ENCODE measurements at places on chromosomes 7 and 10. TPM values are rescaled to one million over a fixed set of nuclear protein-coding genes. Genes with fewer than 3 reads are reported as not detected.
A peak's percentile ranks its signal among the peaks of the same experiment; 100 is the strongest.

Gene CTBP2
- 38.1 TPM for total RNA-seq

Gene ASL
- total RNA-seq = 28.0 TPM

Gene IQCE
- total RNA-seq = 26.2 TPM

Gene GARIN1A
- 0.21 TPM for total RNA-seq

Gene LLCFC1
- not detected for total RNA-seq

Gene AGR3
- total RNA-seq = not detected

Gene CAMK2B
- total RNA-seq = 0.37 TPM

- no peak for DNase-seq
These were observed 52.4 kb downstream of the ABCB1 start for GRCh38 chr7:87548123-87548919.

GRCh38 chr7:131605280-131605878 is 49.0 kb upstream of the PODXL start:
- no peak for DNase-seq

DNA sequence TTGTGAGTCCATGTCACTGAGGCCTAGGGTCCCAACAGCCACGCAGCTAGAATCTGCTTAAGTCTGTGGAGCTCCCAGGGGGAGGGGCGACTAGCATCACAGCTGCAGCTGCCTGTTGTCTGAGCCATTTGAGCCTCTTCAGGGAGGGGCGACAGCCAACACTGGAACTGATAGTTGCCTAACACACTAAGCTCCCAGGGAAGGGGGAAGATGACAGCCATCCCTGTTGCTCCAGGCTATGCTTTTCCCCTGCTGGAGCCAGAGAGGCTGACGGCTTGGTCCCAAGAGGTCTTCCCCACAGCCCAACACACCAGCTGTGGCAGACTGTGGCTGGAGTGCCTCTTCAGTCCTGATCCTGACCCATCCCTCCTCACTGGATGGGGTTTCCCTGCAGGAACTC is 817.5 kb downstream of the NXPH1 start:
- no peak for DNase-seq

DNA sequence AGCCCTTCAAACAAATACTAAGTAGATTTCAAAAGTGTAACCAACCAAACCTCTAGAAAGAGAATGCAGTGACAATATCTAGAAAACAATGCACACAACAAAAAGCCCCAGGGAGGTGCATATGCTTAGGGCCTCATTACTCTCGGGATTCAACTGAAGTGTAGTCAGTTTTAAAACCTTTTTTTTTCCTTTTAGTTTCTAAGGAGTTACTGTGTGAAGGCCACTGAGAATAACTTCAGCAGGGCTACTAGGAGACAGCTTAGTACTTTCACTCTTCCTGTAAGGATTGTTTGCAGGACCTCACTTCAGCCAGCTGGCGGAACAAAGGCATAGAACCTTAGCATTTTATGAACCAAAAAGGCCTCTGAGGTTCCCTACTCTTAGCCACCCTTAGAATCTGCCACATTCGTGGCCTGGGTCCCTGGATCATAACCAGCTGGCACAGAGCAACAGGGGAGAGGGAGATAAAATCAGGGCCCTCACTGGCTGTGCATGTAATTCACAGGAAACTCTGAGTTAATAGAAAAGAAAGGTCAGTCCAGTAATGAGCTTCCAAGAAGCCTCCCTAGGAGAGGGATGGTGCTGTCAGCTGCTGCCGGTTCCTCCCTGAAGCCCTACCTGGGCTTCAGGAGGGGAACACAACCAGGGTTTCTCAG is 3.6 kb downstream of the VOPP1 start:
- no peak for DNase-seq

DNA sequence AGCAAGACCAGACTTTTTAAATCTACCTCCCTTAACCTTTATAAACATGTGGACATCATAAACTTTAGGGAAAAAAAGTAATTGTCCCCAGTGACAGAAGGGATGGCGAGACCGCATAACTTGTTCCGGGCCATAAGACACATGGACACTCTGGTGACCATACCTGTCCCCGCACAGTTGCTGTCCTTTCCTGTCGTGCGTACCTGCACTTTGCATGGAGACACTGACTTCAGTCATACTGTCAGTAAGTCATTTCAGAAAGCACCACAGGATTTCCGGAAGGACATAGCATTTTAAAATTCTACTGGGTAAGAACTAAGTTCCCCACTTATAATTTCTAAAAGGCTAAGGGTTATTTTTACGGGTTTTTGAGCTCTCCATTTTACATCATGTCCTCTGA is 120.9 kb downstream of the CREB5 start:
- no peak for DNase-seq

GRCh38 chr10:12041766-12042408 is 722 bp downstream of the UPF2 start:
- DNase-seq = peak; percentile 9

DNA sequence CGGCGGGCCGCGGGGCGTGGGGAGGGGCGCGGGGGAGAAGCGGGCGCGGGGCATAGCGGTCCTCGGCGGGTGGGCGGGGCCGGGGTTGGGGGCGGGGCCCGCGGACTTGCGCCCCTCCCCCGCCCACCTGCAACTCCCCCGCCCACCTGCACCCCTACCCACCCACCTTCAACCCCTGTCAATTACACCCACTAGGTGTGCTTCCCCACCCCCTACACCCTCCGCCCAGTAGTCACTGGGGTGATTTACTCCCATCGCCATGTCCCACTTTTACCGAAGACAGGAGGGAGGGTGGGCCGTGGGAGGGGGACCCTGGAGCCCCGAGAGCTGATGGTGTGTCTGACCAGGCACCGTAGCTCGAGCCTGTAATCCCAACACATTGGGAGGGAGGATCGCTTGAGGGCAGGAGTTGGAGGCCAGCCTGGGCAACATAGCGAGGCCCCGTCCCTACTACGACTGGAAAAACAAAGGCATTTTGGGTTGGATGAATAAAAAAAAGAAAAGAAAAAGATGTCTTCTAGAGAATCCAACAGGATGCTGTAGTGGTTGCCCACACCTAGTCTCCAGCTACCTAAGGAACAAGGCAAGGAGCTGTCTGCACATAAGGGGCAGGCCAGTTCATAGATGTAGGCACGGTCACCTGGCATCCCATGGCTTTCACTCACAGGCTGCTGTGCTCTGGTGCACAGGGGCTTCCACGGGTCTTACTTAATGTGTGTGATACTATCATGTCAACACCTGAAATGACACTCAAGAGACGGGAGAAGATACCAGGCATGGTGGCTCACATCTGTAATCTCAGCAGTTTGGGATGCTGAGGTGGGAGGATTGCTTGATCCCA is 761 bp downstream of the KCTD7 start:
- no peak for DNase-seq

GRCh38 chr7:24337180-24337579 is 53.2 kb downstream of the NPY start:
- DNase-seq = no peak
